ENCODE measurements at places on chromosomes 5 and 9.

DNA sequence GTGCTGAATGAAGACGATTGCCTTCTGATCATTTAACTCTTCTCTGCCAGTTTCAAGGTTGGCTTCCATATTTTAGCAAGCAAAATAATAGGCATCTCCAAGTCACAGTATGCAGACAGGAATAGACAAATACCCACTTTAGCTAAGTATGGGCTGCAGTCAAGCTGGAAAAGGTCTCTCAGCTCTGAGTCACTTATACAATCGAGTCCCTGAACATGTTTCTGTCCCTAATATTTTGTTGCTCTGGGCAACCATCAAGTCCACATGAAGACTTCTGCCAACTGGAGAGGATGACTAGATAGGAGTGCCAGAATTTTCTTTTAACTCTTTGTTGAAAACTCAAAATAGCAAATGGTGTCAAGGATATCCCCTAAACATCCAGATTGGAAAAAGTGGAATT, 575.3 kb downstream of the RAB3C start:
- DNase-seq, result no peak

DNA sequence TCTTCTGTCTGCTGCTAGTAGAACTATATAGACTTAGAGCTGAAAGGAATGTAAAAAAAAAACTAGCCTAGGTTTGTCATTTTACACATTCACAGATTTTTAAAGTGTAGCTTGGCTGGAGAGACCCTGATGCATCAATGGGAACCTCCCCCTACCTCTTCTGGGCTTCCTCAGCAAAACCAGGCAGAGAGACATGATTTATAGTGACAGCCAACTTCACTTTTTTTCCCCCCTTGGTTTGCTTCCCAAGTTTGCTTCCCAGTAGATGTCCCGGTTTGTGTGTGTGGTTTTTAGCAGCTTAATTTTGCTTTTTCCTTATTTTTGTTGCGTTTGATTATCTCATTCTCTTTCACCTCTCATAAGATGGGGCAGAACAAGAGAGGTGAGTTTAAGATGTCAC, 1.8 kb downstream of the OTULIN start:
- no peak for DNase-seq

GRCh38 chr5:153504726-153505125, 14.3 kb downstream of the GRIA1 start:
- no peak for DNase-seq

DNA sequence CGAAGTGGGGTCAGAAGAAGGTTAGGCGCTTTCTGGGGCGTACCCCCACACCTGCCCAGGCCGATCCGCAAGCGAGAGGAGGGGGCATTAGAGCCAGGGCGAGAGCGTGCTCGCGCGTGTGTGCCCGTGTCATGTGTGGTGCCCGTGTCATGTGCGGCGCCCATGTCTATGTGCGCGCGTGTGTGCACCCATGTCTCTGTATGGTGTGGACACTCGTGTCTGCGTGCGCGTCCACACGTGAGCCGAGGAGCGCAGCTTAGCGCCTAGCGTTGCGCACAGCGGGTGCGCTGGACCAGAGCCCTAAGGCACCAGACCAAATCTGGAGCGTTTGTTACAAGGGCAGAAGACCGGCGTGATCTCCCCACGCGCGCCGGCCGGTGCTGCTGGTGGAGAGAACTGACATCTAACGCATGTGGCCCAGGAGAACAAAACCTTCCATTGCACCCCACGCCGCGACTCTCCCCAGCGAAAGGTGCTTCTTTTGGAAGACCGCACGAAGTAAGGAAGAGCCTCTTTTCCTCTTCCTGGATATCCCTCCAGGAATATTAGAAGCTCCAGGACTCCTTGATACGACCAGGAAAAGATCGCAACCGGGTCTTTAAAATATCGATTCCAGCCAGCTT, 644 bp downstream of the NIM1K start:
- DNase-seq, result no peak

DNA sequence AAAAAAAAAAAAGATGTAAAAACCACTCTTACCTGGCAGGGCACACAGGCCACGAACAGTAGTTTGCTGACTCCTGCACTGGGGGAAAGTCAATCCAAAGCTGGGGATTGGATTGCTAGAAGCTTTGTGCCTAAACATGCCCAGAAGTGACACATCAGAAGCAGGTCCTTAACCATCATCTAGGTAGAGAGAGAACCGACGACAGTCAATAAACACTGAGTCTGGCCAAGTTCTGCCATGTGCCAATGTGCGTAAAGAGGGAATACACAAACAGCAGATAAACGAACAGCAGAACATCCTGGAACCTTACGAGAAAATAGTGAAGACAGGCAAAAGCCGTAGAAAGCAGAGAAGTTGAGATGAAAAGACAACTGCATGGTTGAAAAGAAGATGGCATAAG, 14.9 kb downstream of the SFXN1 start:
- DNase-seq, result no peak

GRCh38 chr9:125758986-125759763, 12.0 kb downstream of the PBX3 start:
- no peak for DNase-seq

GRCh38 chr9:94907264-94907936, 180.9 kb downstream of the AOPEP start:
- no peak for DNase-seq

DNA sequence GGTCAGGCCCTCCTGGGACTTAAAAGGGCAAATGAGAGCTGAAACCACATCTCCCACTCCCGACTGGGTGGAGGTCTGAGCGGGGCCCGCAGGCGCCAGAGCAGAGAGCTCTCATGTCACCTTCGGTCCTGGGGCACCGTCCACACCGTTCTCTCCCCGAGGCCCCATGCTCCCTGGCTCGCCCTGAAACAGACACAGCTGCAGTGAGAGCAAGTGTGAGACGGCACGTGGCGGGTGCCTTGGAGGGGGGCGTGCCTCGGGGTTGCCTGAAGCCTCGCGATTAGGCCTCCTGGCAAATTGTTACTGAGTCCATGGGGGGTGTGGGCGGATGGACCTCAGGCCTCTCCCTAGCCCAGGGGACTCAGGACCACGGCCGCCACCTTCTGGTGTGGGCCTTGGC, 24.1 kb upstream of the PHYKPL start:
- DNase-seq, result no peak

- no peak for DNase-seq
Observed at GRCh38 chr9:130908146-130908877, 11.7 kb upstream of the QRFP start.

GRCh38 chr9:21810881-21811280, 8.4 kb downstream of the MTAP start:
- DNase-seq, result no peak

DNA sequence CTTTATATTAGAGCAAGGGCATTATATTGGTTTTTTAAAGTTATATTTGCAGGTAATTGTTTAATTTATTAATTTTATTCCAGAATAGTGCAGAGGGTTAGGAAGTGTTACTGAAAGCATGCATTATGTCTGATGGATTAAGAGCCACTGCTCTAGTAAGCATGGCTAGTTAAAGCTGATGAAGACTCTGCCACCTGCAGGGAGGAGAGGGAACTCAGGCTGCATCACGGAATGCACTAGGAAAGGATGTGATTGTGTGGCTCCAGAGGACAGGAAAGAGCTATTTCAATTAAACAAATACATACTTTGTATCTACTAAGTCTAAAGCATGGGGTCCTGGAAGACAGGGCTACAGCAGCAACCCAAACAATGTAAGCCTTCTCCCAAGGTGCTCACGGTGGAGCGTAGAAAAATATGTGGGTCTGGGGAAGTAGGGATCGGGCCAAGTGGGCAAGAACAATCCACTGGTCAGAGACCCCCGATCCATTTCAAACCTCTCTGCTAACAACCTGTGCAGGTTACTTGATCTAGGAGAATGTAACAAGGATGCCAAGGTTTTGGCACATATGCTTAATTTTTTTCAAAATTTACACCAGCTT, 15.3 kb upstream of the GRXCR2 start:
- DNase-seq, result no peak

- DNase-seq, result no peak
Observed at GRCh38 chr5:41708604-41708940, 161.7 kb downstream of the OXCT1 start.

DNA sequence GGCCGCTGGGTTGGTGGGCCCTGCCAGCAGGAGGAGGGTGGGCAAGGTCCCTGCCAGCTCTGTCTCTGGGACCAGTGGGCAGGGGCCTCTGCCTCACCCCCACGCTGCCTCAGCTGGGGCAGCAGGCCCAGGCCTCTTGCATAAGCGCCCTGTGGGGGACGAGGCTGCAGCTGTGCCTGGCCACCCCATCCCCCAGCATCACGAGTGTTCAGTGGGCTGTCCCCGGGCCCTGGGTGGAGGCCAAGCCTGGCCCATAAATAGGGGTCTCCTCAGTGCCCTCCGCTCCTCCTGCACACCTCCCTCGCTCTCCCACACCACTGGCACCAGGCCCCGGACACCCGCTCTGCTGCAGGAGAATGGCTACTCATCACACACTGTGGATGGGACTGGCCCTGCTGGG, at the start of gene PTGDS:
PTGDS (plus strand) TSS at position 282 of the 400 bp plus-strand sequence; CDS start at position 357, 75 bp downstream.
- no peak for DNase-seq

DNA sequence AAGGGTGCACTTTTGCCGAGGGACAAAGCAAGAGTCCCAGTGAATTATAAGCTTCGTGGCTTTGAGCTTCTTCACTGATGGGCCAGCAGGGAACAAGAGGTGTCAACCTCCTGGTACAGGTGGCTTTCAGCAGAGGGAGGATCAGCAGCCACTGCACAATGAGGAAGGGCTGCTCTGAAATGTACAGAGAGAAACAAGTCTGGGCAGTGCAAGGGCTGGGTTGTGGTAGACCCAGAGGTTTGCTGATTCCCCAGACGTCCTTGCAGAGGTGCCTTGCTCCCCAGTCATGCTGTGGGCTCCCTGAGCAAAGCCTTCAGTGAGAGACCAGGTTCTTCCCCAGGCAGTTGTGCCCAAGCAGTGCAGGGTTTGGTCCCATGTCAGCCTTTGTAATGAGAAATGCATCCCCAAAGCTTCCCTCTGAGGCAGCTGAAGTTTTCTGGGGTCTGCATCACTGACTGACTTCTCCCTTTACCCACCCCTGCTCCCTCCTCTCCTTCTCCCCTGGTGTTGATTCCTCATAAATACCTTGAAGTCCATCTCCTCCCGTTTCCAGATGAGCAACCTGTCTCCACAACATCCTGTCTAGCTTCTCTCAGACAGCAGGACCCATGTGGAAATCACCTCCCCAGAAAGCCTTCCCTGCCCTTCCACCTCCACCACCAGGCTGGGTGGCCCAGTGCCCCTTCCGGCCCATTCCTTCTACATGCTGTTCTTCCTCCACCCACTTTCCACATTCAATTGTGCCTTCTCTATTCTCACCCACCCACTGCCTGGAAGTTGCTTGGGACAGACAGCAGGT, 599.6 kb upstream of the ADAMTS16 start:
- no peak for DNase-seq

- DNase-seq, result no peak
Observed at GRCh38 chr9:130201399-130201873, 29.2 kb downstream of the NCS1 start.

GRCh38 chr5:120604884-120605283, 140.8 kb downstream of the PRR16 start:
- no peak for DNase-seq

DNA sequence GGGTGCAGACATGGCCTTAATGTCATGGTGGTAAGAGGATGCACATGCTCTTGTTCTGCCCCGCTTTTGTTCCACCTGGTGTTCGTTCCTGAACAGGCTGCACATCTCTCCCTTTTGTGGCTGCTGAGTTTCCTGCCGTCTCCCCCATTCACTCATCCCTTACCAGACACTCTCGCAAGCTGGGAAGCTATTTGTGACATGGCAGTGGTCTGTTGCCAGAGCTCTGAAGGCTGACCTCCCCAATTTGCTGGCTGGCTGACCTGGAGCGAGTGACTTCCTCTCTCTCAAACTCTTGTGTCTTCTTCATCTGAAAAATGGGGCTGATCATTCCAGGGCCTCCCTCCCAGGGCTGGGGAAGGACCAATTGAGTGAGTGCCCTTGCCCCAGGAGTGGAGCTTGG, 35.9 kb downstream of the HRH2 start:
- DNase-seq, result no peak

DNA sequence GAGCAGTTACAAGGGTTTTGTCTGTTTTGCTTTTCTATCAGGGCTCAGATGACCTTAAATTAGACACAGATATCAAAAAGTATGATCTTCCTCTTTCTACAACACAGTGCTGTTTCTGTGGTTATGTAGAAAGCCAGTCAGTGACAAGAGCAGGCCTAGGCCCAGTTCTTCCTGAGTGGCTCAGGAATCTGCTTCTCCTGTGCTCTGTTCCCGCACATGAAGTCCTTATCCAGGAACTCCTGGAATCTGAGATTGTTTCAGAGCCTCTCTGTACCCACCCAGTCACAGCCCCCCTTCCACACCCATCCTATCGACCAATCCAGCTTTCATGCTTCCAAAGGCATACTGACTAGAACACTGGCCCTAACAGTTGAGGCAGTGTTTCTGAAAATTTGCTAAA, 40.4 kb upstream of the SMU1 start:
- no peak for DNase-seq

DNA sequence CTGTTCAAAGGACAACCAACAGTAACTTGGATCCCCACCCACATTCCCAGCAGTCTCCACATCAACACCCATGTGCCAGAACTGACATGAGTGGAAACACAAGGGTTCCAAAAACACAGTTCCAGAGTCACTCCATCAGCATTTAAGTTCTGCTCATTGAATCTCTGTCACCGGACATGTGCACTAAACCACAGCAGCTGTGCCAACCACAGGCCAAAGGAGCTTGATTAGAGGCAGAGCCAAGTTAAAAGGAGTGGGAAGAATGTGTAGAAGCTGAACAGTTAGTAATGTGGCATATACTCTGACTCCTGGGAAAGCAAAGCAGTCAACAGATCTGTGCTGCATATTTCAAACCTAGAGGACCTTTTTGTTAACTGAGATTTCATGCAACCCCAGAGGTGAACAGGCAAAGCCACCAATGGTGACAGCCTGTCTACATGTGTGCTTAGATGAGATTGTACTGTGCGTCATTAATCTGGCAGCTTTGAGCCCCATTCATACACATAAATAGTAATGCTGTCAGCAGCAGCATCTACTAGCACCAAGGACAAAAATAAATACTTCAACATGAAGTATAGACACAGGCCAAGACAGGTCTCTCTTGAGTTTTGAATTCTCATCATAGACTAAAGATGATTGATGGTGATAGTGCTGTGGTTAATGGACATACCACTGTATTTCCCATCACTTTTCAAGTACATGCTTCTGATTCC, 16.4 kb upstream of the FST start:
- DNase-seq, result no peak

DNA sequence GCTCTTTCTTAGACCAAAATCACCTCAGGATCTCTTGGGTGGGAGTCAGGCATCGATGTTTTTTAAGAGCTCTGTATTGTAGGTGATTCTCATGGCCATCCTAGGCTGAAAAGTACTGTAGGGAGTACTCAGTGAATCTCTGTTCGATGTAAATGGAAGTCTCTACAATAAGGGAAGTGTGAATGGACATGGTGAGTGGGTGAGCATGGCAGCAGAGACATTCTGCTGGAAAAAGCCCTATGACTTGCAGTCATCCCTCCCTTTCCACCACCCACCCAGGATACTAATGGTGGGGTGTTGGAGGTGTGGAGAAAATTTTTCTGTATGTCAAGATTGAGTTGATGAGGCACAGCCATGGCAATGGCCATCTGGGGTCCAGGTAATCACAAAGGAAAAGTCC, 30.9 kb downstream of the ZNF366 start:
- DNase-seq, result no peak

Measured in activated T-helper 1 cell treated with anti-CD3 and anti-CD28 coated beads, Interleukin-2, amount 50 U/mL, for 16 hours (primary cell).